ENCODE measurements at places on chromosomes 16 and 17. TPM values are rescaled to one million over a fixed set of nuclear protein-coding genes. Genes with fewer than 3 reads are reported as not detected.

GRCh38 chr16:72206299-72206698 is 34.3 kb upstream of the PMFBP1 start:
- DNase-seq, result no peak

DNA sequence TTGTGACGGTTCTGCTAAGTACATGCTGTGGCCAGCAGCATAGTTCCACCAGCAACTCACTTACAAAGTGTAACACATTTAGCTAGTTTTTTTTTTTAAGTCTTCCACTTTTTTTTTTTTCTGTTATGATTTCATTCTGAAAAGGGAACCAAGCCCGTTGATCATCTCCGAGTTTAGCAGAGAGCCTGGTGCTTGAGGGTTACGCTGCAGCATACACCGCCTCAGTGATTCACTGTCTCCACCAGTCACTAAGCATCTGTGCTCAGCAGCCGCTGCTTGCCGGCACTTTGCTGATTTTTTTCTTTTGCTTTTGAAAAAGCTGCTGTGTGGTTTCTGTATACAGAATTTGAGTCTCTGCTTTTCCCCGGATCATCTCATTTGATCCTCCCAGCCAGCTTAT is 194.5 kb upstream of the CDH13 start:
- no peak for DNase-seq

GRCh38 chr17:3796822-3797170 is 4.2 kb downstream of the ITGAE start:
- DNase-seq, result no peak

- DNase-seq, result no peak
These were observed 6.4 kb downstream of the ZFPM1 start for GRCh38 chr16:88459366-88460073.

GRCh38 chr17:6938637-6939036 is 57.2 kb upstream of the ALOX12 start:
- no peak for DNase-seq

GRCh38 chr16:2766430-2767139 is 10.5 kb downstream of the ELOB start:
- DNase-seq, result no peak

DNA sequence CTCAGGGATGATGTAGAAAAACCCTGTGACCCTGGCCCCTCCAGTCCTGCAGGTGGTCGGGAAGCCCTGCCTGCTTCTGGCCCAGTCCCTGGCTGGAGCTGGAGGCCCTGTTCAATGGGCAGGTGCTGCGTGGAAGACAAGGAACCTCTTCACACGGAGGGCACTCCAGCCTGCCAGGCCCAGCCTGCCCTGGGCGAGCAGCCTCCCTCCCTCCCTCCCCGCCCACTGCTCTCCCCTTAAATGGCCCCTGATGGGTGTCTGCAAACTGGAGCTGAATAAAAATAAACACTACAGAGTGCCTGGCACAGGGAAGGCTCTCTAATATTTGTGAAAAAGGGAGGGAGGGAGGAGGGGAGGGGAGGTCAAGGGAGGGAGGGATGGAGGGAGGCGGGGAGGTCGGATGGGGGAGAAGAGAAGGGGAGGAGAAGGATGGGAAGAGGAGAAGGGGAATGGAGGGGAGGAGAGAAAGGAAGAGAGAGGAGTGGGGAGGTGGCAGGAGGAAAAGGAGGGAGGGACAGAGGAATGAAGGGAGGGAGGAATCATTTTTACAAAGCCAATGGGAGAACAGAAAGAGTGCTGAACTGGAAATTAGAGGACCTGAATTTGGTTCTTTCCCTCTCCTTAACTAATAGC is 222.8 kb upstream of the TNRC6C start:
- no peak for DNase-seq

- no peak for DNase-seq
These were observed 24.8 kb downstream of the POLR3E start for GRCh38 chr16:22322021-22322471.

CDH11 gene
- not detected for total RNA-seq

TMEM235 gene
- not detected for total RNA-seq

GRCh38 chr16:59470556-59470955 is 736.4 kb upstream of the GOT2 start:
- DNase-seq, result no peak

DNA sequence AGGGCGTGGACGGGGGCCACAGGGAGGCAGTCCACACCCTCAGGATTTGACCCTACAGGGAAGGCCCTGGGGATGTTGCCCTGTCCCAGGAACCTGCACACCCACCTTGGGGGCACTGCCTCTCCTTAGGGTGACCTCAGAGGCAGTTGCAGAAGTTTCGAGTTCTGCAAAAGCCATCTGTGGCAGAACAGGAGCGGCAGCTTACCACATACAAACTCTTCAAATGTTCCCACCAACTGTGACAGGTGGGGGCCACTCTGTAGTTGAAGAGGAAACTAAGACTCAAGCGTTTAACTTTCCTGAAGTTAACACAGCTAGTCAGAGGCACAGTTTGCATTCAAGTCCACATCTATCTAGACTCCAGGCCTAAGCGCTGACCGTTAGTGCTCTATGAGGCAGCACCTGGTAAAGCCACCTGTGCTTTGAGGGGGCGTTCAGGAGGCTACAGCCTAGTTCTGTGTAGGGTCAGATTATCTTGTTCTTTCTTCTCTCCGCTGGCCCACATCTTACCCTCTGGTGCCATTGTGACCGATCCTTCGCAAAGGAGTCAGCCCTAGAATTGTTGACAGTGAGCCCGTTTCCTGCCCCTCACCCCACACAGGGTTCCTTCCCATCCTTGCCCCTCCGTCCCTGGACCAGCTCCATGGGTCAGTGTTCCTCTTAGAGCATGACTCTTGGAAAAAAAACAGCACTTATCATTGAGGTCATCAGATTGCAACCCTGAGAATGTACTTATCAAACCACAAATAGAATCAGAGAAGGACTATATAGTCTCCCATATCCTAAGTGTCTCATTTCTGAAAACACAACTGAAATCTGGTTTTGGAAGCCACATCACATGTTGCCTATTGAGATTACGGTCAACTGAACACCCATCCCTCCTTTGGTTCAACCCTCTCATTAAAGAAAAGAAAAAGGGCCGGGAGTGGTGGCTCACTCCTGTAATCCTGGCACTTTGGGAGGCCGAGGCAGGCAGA is 45.4 kb downstream of the CDH1 start:
- no peak for DNase-seq

CCL17 gene
- not detected for total RNA-seq

GPRC5C gene
- total RNA-seq, result not detected

DNA sequence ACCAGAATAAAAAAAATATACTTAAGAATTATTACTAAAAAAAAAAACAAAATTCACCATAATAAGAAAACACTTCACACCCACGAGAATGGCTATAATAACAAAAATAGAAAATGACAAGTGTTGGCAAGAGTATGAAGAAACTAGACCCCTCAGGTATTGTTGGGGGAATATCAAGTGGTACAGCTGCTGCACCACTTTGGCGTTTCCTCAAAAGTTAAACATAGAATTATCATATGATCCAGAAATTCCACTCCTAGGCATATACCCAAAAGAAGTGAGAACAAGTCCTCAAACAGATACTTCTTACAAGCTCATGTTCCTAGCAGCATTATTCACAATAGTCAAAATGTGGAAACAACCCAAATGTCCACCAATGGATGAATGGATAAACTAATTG is 26.3 kb downstream of the AMFR start:
- DNase-seq, result no peak

G6PC1 gene
- total RNA-seq, result not detected

NUDT21 gene
- total RNA-seq, result 118 TPM

DNA sequence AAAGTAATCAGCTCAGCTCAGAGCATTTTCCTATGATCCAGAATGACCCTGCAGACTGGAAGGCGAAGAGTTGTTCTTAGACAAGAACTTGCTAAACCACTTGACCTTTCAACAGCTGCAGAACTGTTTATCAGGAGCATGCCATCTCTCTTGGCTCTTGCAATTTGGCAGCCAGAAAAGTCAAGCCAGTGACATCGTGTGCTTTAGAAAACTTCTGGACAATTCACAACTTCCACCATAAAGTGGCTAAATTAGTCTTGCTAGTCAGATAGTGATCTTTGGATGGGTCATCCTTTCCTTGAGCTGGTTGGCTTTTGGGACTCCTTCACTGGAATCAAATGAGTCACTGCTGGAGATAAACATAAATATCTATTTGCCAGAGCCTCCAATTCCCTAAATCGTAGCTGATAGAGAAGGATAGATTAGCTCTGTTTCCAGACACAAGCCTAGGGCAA is 146.5 kb downstream of the MAP2K6 start:
- DNase-seq, result no peak

- no peak for DNase-seq
These were observed 16.7 kb downstream of the ZNF423 start for GRCh38 chr16:49839017-49839825.

GRCh38 chr16:85266857-85267256 is 154.6 kb upstream of the CIBAR2 start:
- DNase-seq, result no peak

DNA sequence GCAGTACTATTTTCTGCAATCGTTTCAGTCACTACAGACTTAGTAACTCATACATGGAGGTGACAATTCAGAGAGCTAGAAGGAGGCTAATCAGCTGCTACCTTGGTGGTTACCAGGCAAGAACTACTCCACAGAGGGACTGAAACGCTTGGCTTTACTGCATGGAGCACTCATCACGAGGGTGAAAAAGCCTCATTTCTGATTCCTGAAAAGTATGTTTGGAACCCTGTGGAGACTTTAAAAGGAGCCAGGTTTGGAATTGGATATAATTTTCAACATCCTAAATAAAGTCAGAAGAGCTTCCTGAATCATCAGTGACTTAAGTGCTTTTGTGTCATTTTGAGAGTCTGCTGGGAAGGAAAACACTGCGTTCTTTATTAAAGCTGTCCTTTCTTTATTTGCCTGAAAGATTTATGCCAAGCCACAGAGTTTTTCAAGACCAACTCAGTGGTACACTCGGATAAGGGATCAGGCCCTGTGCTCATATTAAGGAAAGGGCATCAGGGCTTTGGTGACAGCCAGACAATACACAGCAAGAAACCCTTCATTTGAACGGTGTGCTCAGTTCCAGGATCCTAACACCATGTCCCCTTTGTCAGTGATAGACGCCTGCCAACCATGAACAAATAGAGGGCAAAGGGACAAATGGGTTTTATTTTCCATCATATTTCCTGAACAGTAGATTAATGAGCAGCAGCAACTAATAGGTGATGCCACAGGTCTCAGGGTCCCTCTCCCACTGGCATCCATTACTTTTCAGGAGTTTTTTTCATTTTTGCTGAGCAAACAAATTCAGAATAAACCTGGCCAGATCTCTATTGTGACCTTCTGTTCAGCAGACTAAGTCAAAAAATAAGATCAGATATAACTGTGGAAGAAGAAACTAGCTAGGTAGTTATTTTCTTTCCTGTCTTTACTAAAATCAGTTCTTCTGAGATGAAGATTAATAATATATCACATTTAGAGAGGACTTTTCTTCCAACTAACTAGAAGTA is 80.5 kb upstream of the CLEC18B start:
- no peak for DNase-seq

PIRT gene
- not detected for total RNA-seq

DNA sequence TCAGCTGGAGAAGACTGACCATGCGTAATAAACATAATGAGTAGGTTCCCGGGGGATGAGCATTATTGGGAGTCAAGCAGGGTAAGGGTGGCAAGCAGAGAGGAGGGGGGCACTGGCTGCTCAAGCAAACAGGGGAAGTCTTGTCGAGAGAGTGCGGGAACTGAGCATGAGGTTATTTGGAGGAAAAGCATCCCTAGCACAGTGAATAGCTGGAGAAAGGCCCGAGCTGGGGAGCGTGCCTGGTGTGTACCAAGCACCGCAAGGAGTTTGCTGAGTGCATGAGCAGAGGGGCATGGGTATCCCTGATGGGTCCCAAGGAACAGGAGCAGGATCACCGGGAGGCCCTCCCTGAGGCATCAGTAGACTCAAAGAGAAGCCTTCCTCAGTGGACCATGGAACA is 17.2 kb downstream of the CYTH1 start:
- DNase-seq, result no peak

DNA sequence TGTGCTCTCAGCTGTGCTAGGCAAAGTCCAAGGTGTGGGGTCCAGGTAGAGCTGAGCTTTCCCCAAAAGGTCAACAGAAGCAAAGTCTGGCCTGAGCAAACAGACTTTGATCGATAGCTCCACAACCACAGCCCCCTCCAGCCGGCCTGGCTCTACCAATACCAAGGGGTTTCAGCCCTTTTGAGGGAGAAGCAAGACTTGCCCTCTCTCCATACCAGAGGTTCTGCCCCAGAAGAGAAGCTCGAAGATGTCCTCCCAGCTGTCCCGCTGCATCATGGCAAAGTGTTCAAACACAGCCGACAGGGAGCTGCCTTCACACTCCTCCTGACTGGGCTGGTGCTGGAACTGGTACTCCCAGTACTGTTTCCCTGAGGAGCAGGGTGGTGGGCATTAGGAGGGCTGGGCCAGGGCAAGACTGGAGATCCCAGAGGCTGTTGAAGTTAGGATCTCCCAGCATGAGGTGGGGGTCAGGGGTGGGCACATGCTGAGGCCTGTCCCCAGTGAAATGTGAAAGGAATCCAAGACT is 1.7 kb downstream of the VTN start:
- DNase-seq, result no peak

DNA sequence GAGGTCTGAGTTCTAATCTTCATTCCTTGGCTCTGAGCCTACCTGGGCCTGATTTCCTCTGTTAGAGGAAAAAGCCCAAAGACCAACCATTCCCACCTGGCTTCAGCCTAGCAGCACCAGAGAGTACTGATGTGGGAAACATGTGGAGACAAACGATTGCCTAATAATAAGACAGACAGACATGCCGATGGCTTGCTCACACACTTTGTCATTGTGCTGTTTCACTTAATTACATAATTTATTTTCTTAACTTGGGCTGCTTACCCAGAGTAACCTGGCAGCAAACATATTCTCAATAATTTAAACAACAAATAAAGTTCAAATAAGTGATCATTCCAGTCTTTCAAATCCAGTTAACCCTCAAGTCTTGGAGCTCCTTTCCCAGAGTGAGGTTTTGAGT is 83.4 kb downstream of the MAF start:
- DNase-seq, result no peak

NLRC3 gene
- 93.5 TPM for total RNA-seq

PNMT gene
- total RNA-seq, result 1.2 TPM

USH1G gene
- total RNA-seq, result not detected

KRT26 gene
- not detected for total RNA-seq

DNA sequence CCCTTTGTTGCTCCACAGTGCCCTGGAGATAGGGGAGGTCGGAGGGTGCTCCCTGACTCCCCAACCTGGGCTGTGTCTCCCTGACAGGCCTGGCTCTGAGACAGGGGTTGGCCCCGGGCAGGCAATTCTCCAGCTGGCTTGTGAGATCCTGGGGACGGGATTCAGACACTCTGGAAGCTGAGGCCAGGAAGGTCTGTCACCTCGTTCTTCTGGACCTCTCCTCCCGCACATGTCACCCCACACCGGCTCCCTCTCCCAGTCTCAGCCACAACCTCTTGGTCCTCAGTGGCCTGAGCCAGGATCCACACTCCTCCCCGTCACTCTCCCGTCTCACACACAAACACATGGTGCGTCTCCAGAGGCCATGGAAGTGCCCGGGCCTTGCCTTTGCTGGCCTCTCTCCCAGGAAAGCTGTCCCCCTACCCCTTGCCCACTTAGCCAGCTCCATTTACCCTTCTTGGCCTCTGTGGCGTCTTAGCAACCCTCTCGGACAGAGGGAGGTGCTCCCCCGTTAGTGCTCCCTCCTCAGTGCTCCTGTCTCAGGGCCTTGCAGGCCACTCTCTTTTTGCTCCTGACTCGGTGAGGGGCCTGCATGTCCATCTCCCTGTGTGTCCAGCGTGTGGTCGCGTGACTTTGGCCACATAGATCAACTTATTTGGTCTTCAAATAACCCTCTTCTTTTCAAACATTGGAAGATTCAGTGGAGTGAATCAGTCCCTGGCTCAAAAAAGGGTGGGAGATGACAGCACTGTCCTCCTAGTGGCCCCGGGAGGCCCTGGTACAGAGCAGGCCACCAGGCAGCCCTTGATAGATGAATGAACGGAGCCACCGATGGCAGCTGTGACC is 747 bp downstream of the ADGRG3 start:
- DNase-seq, result no peak

HSPB9 gene
- not detected for total RNA-seq

PRR35 gene
- total RNA-seq, result not detected

Data from naive thymus-derived CD8-positive, alpha-beta T cell (primary cell).